NCI-H1436 (cell line): ENCODE measurements at places on chromosomes 6 and 20.

GRCh38 chr20:39893003-39893685, 795.9 kb downstream of the MAFB start:
- DNase-seq: no peak

DNA sequence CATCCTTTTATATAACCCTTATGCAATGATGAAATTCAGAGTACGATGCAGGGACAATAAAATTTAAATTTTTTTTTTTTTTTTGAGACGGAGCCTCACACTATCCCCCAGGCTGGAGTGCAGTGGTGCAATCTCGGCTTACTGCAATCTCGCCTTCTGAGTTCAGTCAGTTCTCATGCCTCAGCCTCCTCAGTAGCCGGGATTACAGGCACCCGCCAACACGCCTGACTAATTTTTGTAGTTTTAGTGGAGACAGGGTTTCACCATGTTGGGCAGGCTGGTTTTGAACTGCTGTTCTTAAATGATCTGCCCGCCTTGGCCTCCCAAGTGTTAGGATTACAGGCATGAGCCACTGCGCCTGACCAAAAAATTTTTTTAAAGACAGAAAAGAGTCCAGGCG, 15.2 kb downstream of the MTO1 start:
- no peak for DNase-seq

DNA sequence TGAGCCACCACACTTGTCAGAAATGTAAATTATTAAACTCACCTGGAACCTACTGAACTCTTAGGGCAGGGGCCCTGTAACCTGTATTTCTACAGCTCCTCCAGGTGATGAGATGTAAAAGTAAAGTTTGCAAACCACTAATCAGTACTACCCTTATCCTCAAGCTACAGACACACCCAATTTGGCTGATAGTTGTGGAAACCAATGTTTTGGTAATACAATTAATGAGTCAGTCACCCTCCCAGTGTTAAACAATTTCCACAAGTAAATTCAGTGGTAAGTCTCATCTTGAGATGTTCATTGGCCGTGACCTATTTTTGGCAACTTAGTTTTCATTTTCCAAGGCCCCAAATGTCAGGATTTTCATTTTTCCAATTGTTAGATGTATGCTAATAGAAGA, 29.6 kb downstream of the GCNT2 start:
- no peak for DNase-seq

DNA sequence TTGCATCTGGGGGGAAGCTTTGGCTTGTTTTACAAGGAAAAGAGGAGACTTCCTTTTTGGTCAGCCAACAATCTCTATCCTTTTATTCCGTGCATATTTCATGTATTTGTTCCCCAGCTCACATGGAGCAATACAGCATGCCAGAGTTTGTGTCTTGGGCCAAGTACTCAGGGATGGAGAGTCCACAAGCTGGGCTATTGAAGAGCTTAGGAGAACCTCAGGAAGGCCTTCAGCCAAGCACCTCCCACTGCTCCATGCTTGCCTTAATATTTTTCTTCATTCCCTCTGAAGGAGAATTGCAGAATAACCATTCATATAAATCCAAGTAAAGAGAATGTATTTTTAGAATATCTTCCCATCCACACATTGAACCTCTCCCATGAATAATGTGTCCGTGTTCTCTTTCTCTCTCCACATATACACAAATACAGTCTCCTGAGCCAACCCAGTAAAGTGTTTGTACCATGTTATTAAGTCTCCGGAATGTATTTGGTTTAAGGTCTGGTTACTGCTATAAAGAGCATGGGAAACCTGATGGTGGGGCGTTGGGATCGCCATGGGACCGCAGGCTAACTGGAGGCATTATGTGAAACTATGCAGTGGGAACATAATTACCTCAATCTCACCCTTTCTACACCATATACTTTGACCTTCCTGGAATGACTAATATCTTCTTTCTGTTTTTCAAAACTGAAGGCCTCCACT, 3.0 kb downstream of the LAMA4 start:
- DNase-seq: no peak

- no peak for DNase-seq
Observed at GRCh38 chr6:151822252-151823111, 15.0 kb downstream of the ESR1 start.

DNA sequence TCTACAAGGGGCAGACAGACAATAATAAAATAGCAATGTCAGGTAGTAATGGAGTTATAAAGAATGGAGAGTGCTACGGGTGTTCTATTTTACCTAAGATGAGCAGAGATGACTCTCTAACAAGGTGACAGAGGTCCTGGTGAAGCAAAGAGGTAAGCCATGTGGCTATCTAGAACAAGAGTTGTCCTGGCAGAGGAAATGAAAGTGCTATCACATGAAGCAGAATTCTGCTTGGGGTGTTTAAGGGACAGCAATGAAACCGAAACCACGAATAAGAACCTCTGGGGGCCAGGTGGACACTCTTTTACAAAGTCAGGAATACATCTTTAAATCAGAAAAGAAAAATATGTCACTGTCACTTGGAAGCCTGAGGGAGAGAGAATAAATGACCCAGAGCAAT, 37.9 kb upstream of the IRAK1BP1 start:
- no peak for DNase-seq

- DNase-seq: no peak
Observed at GRCh38 chr6:24445704-24446103, 43.0 kb downstream of the MRS2 start.

DNA sequence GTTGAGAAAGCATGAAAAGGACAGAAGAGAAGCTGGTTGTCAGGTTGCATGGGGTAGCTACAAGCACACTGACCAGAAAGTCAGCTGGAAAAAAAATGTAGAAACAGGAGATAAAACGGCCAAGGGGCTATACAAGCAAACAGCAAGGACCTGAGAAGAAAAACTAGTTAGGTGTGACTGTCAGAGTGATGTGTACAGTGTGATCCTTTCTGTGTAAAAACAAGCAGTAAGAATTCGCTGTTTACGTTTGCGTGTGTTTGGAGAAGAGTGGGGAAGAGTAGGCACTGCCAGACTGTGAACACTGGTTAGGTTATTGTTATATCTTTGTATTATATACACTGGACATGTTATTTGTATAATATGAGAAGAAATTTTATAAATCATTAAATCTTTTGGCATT, 28.1 kb downstream of the PTPN1 start:
- DNase-seq: no peak

- no peak for DNase-seq
Observed at GRCh38 chr6:89387516-89388201, 24.4 kb downstream of the RRAGD start.

- DNase-seq: no peak
Observed at GRCh38 chr6:7727086-7727945, 1.4 kb downstream of the BMP6 start.

DNA sequence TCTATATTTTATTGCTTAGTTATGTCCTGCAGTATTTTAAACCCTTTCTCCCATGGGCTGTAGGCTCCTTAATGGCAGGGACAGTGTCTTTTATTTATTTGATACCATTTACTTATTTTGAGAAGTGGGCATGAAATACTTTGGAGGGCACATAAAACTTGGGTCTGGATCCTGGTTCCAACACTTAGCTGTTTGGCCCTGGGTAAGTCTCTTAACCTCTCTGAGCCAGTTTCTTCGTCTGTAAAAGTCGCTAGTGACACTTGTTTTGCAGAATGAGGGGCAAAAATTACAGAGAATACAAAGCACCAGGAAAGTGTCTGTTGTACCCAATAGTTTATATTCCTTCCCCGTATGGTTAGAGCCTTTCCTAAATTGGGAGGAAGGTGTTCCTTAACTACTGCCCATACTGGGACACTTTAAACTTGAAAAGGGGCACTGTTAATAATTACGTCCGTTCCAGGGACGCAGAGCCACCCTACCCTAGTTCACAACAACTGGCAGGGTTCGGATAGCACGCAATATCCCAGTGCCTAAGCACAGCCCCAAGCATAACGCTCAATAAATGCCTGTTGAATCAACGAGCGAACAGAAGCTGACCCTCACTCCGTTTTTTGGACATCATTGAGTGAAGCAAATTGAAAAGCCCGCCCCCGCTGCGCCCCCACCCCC, 6.0 kb upstream of the ARMC12 start:
- no peak for DNase-seq

GRCh38 chr6:111804627-111805235, 68.5 kb downstream of the FYN start:
- no peak for DNase-seq

DNA sequence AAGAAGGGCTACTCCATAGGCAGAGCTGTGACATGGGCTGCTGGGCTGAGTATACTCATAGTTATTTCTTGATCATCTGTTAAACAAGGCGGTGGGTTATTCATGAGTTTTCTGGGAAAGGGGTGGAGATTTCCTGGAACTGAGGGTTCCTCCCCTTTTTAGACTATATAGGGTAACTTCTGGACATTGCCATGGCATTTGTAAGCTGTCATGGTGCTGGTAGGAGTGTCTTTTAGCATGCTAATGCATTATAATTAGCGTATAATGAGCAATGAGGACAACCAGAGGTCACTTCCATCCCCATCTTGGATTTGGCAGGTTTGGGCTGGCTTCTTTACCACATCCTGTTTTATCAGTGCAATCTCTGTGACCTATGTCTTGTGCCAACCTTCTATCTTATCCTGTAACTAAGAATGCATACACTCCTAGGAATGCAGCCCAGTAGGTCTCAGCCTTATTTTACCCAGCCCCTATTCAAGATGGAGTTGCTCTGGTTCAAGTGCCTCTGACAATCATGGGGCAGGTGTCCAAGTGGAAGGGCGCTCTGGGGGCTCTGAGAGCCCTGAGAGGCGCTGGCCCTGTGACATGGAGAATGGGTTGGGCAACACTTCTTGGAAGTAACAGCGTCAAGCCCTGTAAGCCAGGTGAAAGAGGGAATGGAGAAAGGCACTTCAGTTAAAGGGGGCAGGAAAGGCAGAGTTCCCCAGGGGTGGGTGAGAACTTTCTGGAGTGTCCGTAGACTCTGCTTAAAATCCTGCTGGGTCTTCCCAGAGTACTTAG, 354.2 kb upstream of the SULF2 start:
- DNase-seq: no peak

DNA sequence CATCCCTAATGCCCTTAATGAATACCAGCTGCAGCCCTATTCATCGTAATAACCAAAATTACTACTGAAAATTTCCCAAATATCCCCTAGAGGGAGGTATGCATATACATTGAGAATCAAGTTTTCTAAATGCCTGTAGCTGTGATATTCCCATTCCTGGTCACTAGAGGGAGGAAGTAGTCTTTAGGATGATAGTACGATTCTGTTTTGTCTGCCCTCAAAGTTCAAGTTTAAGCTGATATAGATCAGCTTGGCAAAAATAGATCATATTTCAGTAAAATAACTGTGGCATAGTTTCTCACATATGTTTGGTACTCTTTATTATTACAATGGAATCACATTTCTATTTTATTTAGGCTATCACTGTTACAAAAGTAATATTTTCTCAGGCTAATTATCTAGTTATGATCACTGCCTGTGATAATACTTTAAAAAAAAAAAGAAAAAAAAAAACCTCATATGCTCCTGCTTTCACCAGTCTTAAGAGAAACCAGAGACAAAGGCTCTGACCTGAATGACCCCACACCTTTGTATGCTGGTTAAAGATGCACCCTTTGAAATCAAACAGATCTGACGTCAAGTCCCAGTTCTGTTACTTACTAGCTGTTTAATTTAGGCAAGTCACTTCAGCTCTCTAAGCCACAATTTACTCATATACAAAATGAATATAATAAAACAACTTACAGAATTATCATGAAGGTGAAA, 11.0 kb downstream of the TSPYL1 start:
- DNase-seq: peak; percentile 30

GRCh38 chr6:18053078-18053477, 65.6 kb upstream of the KIF13A start:
- DNase-seq: no peak

DNA sequence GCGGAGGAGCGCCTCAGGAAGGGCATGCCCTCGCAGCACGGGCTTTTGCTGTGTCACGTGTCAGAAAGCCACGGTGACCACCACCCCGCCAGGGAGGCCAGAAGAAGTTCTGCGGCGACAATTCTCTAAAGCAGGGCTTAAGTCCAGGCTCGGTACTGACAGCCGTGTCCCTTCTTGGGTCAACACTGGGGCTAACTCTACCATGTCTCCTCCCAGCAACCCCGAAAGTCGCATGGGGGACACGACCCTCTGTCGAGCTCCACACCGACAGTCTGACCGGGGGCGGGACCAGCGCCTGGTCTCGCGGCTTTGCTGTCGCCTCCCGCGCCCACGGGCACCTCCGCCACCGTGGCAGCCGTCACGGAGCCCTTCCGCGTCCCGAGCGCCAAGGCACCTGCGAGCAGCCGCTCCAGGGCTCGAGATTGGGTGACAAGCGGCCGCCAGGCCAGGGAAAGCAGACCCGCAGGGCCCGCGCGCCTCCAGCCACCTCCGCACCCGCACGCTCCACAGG, 534 bp downstream of the NANP start:
- no peak for DNase-seq

GRCh38 chr6:35465646-35466045, 2.6 kb upstream of the RPL10A start:
- no peak for DNase-seq

GRCh38 chr6:96940322-96940721, 15.8 kb downstream of the KLHL32 start:
- DNase-seq: no peak

DNA sequence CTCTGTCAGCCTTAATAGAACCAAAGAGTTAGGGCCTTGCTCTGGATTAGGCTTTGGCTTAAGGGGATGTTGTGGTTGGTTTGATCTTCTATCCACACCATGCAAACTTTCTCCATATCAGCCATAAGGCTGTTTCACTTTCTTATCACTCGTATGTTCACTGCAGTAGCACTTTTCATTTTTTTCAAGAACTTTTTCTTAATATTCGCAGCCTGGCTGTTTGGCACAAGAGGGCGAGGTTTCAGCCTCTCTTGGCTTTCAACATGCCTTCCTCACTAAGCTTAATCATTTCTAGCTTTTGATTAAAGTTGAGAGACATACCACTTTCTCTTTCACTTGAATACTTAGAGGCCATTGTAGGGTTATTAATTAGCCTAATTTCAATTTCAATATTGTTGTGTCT, 193.1 kb downstream of the NRN1 start:
- no peak for DNase-seq

- peak; percentile 32 for DNase-seq
Observed at GRCh38 chr6:100460650-100461204, 4.0 kb downstream of the SIM1 start.

DNA sequence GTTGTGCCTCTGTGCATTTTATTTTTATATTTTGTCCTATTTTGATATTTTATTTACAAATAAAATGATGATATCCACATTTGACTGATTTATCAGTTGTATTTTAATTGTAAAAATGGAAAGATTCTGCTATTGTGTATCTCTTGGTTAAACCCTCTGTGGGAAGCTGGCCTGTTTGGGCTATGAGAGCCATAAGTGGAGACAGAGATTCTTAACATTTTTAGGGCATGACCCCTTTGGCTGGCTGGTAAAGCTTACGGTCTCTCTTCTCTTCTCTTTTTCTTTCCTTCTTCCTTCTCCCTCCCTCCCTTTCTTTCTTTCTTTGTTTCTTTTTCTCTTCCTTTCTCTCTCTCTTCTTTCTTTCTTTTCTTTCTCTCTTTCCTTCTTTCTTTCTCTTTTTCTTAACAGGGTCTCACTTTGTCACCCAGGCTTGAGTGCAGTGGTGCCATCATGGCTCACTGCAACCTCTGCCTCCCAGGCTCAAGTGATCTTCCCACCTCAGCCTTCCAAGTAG, 172.3 kb upstream of the CDYL start:
- DNase-seq: no peak
